Activated CD8-positive, alpha-beta T cell treated with anti-CD3 and anti-CD28 coated beads, Interleukin-2, amount 10 ng/mL, durations not matched to agents 7 days and 5 days (primary cell): ENCODE measurements at places on chromosomes 2 and 18. TPM values are rescaled to one million over a fixed set of nuclear protein-coding genes. Genes with fewer than 3 reads are reported as not detected.

DNA sequence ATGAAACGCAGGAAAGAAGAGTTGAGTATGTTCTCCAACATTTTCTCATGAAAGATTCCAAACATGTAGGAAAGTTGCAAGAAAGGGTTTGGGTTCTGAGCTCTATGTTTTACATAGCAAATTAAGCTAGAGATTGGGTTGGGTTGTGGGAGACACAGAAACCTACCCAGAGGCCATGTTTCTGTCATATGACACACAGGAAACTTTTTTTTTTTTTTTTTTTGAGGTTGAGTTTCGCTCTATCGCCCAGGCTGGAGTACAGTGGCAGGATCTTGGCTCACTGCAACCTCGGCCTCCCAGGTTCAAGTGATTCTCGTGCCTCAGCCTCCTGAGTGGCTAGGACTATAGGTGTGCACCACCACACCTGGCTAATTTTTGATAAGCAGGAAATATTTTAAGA, 57.6 kb downstream of the DOCK10 start:
- no peaks in the 10 kb centered on the region for H3K27me3 ChIP-seq
- peak overlapping the region; percentile 92 for H3K27ac ChIP-seq
- peaks cover 70% of the 10 kb centered on the region for H3K36me3 ChIP-seq

- H3K4me1 ChIP-seq, result no peaks in the 10 kb centered on the region
- H3K27me3 ChIP-seq, result no peaks in the 10 kb centered on the region
- DNase-seq, result no peak
- H3K27ac ChIP-seq, result no peak overlapping the region
Measured at GRCh38 chr18:34611904-34612303, 98.2 kb upstream of the DTNA start.

- H3K4me3 ChIP-seq, result peak overlapping the region; percentile 92
- peak; percentile 50 for DNase-seq
- H3K27ac ChIP-seq, result peak overlapping the region; percentile 97
- peaks cover 71% of the 10 kb centered on the region for H3K4me1 ChIP-seq
Measured at GRCh38 chr2:191148791-191149190, 2.0 kb downstream of the STAT4 start.

- peaks cover 78% of the 10 kb centered on the region for H3K4me1 ChIP-seq
- peak overlapping the region; percentile 56 for H3K4me3 ChIP-seq
- H3K27ac ChIP-seq, result peak overlapping the region; percentile 87
- DNase-seq, result peak; percentile 62
- peaks cover 20% of the 10 kb centered on the region for H3K36me3 ChIP-seq
Measured at GRCh38 chr2:160484859-160485520, 8.6 kb downstream of the RBMS1 start.

DNA sequence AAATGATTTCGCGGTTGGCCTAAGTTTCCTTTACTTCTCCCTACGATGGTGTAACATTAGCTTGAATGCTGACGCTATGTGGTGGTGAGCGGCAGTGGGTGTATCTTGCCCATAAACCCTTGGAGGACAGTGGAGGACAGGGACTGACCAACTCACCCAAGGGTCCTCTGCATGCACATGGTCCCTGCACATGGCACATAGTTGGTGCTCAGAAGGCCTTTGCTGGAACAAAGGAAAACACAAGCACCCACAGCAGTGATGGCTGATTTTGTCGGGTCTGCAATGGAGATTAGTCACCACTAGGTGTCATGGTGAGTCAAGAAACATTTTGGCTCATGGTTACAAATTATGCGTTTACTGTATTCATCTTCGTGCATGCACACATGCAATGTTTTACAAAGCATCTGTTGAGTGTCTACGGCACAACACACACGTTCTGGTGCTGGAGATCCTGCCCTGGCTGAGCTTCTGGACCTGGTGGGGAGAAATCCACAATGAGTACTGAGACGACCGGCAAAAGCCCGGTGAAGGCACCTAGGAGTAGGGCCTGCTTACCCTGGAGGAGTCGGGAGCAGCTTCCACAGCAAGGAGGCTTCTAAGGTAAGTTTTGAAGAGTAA, 44.0 kb downstream of the PDCL3 start:
- H3K27me3 ChIP-seq, result no peaks in the 10 kb centered on the region
- H3K4me3 ChIP-seq, result no peak overlapping the region
- H3K36me3 ChIP-seq, result no peaks in the 10 kb centered on the region
- peak; percentile 51 for DNase-seq
- no peak overlapping the region for H3K27ac ChIP-seq

DNA sequence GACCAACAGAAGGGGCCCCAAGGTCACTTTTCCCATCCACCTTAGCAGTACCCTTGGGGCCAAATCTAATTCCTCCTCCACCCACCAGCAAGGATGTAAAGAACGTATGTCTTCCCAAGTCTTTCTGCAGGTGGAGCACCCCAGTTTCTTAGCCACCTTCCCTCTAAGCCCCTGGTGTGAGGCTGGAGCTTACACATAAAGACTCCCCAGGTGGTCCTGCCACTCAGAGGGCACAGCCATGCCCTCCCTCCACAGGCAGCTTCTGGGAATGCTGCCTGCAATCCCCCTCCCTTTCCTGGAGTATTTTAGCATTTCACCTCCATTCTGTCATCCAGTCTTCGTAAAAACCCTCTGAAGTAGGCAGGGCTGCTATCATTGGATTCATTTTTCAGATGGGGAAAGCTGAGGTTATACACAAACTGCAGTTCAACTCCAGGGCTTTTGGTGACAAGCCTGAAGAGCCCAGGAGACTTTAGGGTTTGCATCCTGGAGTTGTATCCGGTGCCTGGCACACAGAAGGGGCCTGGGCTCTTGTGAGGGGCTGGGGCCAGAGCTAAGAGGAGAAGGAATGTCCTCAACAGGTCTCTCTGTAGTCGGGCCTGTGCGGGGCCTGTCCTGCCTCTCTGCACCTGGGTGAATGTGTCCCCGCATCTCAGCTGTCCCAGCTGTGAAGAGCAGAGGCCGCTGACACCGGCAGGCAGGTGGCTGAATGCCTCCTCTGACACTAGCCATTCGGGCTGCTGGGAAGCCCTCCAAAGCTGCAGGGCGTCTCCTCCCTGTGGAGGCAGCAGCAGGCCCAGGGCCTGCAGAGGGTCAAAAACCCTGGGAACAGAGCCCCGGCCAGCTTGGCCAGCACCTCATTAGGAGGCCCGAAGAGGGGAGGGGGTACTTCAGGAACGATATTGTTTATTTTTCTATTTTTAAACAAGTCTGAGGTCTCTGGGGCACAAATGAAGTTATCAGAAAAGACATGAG, 27.6 kb downstream of the CIB4 start:
- peaks cover 18% of the 10 kb centered on the region for H3K4me1 ChIP-seq
- H3K36me3 ChIP-seq, result no peaks in the 10 kb centered on the region
- H3K27ac ChIP-seq, result no peak overlapping the region
- peaks cover 7% of the 10 kb centered on the region for H3K27me3 ChIP-seq
- H3K4me3 ChIP-seq, result no peak overlapping the region

The MRO gene
- total RNA-seq, result not detected
